ENCODE measurements at places on chromosomes 7 and 10.

GRCh38 chr10:128124813-128125403 is 1.3 kb downstream of the MKI67 start:
- DNase-seq: no peak

DNA sequence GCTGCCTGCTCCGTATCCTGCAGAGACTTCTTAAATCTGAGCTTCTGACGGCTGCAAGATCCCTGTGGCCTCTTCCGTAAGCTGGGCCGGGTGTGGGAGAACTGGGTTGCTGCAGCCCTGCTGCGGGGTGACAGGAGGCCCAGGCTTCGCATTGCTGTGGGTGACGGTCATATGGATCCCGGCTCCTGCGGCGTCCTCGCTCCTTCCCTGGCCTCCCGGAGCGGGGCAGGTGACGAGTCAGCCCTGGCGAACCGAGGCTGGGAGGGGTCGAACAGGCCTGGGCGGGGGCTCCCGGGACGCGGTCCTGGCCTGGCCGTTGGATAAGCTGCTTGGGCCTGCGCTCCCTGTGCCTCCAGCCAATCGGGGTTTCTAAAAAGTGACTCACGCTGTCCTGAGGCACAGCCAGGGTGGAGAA is 7.8 kb upstream of the UBE2D1 start:
- no peak for DNase-seq

DNA sequence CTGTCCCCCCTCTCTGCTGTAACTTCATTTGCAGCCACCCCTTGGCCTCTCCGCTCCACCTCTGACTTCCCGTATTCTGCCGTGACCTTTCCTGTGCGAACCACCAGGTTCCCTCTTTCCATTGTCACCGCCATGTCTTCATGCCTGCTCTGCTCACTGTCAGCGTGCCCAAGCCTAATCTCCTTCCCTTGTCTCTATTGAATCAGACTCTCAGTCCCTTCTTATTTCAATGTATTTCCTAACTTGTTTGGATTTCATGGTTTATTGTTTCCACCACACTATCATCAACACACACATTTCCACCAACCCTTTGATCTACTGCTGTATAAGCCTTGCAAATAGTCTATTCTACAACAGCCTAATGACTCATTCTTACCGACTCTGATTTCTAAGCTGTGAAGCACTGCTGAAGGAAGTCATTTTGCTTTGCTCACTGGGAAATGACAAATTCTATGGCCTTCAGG is 30.0 kb upstream of the INHBA start:
- no peak for DNase-seq

DNA sequence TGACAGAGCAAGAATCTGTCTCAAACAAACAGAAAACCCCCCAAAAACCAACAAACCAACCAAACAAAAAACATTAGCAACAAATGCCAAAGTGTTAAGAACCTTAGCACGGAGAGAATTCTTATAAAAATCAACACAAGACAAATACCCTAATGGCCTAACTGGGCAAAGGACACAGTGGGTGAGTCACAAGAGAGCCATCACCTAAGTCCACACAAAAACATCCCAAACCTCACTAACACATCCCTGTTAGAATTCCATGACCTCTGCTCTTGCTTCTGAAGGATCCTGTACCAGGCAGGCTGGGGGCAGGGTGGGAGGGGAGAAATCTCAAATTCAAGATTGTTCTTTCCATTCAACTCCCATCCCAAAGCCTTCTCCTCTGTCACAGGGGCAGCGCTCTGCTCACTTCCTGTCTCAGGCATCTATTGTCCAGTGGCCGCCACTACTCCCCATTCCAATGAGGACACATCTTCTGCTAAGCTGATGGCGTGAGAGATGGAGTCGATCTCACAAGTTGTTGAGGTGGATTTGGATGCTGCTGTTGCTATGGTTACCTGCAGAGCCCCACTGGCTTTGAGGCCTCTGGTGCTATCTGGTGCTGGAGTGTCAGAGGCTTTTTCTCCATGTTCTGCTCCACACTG is 9.2 kb downstream of the IL15RA start:
- DNase-seq: peak; percentile 44

DNA sequence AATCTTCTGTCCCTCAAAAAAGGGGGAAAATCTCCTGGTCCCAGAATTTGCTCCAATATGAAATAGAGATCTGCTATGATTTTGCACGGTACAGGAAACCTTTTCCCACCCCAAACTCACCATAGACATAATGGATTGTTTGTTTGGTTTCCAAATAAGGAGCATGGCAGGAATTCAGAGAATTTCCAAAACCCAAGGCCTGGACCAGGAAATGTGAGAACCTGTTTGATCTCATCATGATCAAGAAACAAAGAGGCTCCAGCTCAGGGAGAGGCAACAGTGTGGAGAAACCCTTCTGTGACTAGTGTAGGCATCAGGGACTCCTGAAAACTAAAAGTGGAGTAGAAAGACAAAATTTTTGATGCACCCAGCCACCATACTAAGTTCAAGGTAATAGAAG is 1548.1 kb upstream of the LRRTM3 start:
- DNase-seq: no peak

DNA sequence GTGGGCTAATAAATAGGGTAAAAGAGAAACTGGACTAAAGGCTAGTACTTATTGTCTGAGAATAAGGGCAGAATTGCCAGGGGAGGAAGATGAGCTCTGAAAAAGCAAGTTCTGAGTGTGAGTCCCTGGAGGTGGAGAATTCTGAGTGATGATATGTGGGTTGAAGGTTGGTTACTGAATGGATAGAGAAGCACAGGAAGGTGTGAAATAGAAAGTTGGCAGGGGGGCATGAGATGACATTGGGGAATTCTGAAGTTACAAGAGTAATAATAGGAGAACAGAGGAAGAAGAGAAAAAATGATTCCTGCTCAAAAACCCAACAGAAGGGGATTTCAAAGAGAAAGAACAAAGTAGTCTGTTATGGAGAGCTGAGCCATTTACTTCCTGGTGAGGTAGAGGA is 76.9 kb downstream of the PRKCQ start:
- DNase-seq: no peak

- DNase-seq: no peak
These were observed 288.1 kb downstream of the PARD3 start for GRCh38 chr10:34526758-34527730.

DNA sequence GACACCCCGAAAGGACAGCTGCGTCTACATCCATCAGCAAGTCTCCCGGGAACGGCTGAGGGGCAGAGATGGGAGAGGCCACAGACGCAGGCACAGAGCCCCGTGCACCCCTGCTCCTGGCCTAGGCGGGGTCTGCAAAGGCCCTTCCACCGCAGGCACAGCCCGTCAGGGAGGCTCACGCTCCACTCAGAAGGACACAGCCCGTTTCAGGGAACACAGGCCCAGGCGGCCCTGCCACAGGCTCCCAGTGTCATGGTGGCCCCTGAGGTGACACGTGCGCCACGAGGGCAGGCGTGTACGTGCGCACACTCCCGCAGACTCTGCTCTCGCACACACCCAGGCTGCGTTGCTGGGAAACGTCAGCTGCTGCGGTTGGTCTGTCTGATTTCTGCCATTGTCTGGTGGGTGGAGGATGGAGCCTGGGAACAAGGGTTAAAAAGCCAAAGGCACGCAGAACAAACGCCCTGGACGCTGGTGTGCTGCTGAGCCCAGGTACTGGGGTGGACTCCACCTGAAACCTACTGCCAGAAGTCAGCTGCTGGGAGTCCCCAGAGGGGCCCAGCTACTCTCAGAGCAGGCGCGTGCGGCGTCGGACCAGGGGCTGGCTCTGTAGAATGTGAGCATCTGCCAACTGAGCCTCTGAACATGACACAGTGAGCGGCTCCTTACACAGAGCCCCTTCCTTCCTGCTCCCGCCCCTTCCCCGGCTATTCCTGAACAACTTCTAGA is 13.1 kb downstream of the GPER1 start:
- no peak for DNase-seq

Data from activated CD8-positive, alpha-beta memory T cell treated with anti-CD3 and anti-CD28 coated beads, Interleukin-2, amount 50 U/mL, for 48 hours (primary cell).